Neural progenitor cell (in vitro differentiated cells): ENCODE measurements at places on chromosomes 4 and X.

DNA sequence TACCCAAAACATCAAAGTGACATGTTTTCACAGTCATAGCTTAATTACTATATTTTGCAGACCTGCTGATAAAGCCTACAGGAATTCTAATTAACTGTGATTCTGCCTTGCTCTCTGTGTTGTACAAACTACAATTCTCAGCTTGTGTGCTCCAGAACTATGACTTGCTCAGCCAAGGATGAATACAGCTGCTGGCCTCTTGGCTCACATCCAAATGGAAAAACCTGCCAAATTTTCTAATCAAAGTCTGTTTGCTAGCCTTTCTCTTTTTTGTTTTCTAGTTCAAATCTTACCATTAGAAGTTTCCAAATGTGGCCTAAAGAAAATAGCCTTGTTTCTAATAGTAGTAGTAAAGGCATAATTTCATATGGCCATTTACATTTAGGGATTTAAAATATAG is 1176.8 kb downstream of the FAM133A start:
- no peak for DNase-seq

- no peak for DNase-seq
Measured at GRCh38 chr4:115058533-115058932, 54.9 kb downstream of the NDST4 start.

DNA sequence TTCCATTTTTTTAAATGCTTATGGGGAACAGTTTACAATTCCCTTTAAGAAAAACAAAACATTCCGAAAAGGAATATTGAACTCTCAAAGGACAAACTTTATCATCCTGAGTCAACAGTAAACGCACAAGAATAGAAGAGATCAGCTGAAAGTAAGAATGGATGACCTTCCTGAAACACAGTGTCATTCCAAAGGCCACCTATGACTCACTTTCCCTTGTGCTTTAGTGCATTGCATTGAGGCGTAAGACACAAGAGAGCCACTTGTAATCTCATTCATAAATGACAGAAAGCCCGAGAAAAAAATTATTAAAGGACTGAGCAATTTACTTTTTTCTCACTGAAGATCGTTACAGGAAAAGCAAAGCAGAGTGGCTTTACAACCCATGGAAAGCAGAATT is 1062.4 kb upstream of the DIAPH2 start:
- DNase-seq = no peak

DNA sequence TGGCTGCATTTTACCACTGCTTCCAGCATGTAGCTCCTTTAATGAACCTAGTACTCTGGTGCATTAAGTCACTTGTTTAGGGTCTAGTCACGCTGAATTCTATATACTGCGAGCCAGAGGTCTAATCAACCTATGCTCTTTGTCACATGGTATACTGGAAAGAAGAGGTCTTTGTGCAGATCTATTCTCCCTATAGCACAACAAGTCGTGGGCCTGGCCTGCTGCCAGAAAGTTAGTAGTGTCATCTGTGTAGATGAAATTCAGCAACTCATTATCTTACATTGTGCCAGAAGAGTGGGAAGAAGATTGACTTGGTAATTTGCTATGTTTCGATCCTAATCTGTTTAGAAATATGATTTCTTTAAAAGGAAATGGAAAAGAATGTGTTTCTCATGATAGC is 80.8 kb downstream of the AWAT2 start:
- DNase-seq = no peak

GRCh38 chrX:40176351-40177116 is 78.8 kb upstream of the BCOR start:
- DNase-seq = peak; percentile 58

DNA sequence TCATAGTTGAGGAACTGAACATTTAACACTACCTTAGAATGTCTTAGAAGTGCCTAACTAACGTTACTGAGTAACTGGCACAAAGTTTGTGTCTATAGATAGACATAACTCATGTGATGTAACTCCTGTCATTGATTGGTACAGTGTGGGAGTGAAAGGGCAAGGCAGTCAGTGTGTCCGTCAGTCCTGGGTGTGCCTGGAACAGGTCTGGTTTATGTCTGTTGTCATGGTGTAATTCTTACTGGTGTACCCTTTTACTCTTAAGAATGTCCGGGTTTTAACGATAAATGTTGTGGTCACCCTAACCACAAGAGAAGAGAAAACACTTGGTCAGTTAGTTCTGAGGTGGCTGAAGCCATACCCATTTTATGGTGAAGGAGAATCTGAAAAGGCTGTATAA is 93.1 kb upstream of the ESX1 start:
- no peak for DNase-seq

- DNase-seq = no peak
Measured at GRCh38 chr4:147513952-147514351, 33.1 kb downstream of the EDNRA start.
